Smooth muscle cell of the pulmonary artery (primary cell): ENCODE measurements at places on chromosomes 2 and 18. TPM values are rescaled to one million over a fixed set of nuclear protein-coding genes. Genes with fewer than 3 reads are reported as not detected.

The SMYD5 gene
- total RNA-seq = 23.3 and 29.3 TPM in 2 replicates

The TDRD15 gene
- total RNA-seq = not detected in 2 replicates

The MBD1 gene
- 56.7 and 65.5 TPM in 2 replicates for total RNA-seq

The FBXO41 gene
- 0.72 and 2.0 TPM in 2 replicates for total RNA-seq

The SAP130 gene
- total RNA-seq = 5.5 and 6.8 TPM in 2 replicates

The PARD3B gene
- 13.6 and 14.7 TPM in 2 replicates for total RNA-seq

The MATN3 gene
- 1.5 and 3.4 TPM in 2 replicates for total RNA-seq

The USP37 gene
- total RNA-seq = 9.5 and 10.2 TPM in 2 replicates

The STAT4 gene
- total RNA-seq = 0.56 and 5.4 TPM in 2 replicates

The TMEM182 gene
- 3.6 and 3.7 TPM in 2 replicates for total RNA-seq

The ABCG8 gene
- total RNA-seq = not detected in 2 replicates

The GRHL1 gene
- total RNA-seq = 0.20 and 0.33 TPM in 2 replicates

The FZD7 gene
- 24.4 and 24.8 TPM in 2 replicates for total RNA-seq

The CXCR1 gene
- total RNA-seq = not detected in 2 replicates

The ALK gene
- total RNA-seq = 0.07 TPM in 1 of 2 replicates, not detected in the other

The SERPINB11 gene
- total RNA-seq = not detected in 2 replicates

The ST8SIA5 gene
- 0.17 TPM in 1 of 2 replicates, not detected in the other for total RNA-seq

The NAT8 gene
- total RNA-seq = not detected in 2 replicates

The AKAIN1 gene
- total RNA-seq = not detected in 2 replicates

The ANAPC1 gene
- 49.9 and 52.5 TPM in 2 replicates for total RNA-seq

The VWA3B gene
- not detected in 2 replicates for total RNA-seq

The ERMN gene
- total RNA-seq = 0.96 and 1.1 TPM in 2 replicates

The TOGARAM2 gene
- under 0.01 and 0.03 TPM in 2 replicates for total RNA-seq

The SLC38A11 gene
- total RNA-seq = 0.13 and 0.83 TPM in 2 replicates

The EVX2 gene
- not detected in 2 replicates for total RNA-seq

The RPS27A gene
- total RNA-seq = 297 and 357 TPM in 2 replicates

The PAIP2B gene
- total RNA-seq = 0.36 and 0.65 TPM in 2 replicates

The CYP26B1 gene
- 1.1 and 4.9 TPM in 2 replicates for total RNA-seq

The CD28 gene
- total RNA-seq = not detected in 2 replicates

The SKA1 gene
- 1.7 and 3.0 TPM in 2 replicates for total RNA-seq

The MITD1 gene
- total RNA-seq = 11.9 TPM in 2 replicates

The STON1 gene
- total RNA-seq = 24.5 and 35.6 TPM in 2 replicates

The POU3F3 gene
- not detected in 2 replicates for total RNA-seq

The SKOR2 gene
- total RNA-seq = not detected in 2 replicates

The IL1F10 gene
- not detected in 2 replicates for total RNA-seq

The SIGLEC15 gene
- 1.8 and 4.4 TPM in 2 replicates for total RNA-seq

The NEU2 gene
- not detected in 2 replicates for total RNA-seq

The FHL2 gene
- total RNA-seq = 197 and 230 TPM in 2 replicates

The ABI2 gene
- 40.2 and 45.2 TPM in 2 replicates for total RNA-seq

The PPP1R1C gene
- total RNA-seq = 0.07 TPM in 1 of 2 replicates, not detected in the other

The NTSR2 gene
- total RNA-seq = not detected in 2 replicates

The SPC25 gene
- total RNA-seq = 0.17 and 1.1 TPM in 2 replicates
